ENCODE measurements at places on chromosomes 4 and X.

DNA sequence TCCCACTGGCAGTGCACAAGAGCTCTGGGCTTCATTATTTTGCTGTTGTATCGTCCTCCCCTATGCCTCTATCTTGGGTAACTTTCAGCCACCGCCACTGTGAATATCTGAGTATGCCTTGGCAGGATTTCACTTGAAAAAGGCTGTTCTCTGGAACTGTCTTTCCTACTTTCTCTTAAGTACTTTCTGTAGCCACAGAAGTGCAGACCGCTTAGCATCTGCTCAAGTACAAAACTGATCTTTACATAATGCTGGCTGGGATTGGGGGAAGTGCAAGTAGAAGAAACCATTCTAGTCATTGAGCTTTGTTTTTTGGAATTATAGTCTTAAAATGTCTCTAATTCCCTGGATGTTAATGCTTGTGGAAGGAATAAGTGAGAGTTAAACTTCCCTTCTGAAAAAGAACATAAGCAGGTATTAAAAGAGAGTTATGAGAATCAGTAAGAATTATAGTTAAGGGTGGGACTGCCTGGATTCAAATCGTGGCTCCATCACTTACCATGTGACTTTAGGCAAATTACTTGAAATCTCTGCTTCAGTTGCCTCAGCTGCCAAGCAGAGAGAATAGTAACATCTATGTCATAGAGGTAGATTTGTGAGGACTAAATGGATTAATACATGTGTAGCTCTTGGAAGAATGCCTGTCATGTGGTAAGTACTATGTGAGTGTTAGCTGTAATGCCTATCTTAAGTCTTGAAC lies 77.5 kb downstream of the MID1IP1 start:
- DNase-seq = peak; percentile 32

GRCh38 chrX:45811326-45811725 lies 610.6 kb upstream of the DIPK2B start:
- no peak for DNase-seq

DNA sequence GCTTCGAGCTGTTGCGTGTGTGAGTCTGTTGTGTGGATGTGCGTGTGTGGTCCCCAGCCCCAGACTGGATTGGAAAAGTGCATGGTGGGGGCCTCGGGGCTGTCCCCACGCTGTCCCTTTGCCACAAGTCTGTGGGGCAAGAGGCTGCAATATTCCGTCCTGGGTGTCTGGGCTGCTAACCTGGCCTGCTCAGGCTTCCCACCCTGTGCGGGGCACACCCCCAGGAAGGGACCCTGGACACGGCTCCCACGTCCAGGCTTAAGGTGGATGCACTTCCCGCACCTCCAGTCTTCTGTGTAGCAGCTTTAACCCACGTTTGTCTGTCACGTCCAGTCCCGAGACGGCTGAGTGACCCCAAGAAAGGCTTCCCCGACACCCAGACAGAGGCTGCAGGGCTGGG lies 8.4 kb downstream of the SLC6A8 start:
- no peak for DNase-seq

- no peak for DNase-seq
These were observed at the start of gene ITGB1BP2 for GRCh38 chrX:71301195-71301924. Gene ITGB1BP2, plus strand, starts transcription at chrX:71301750. Its CDS starts 57 bp downstream, at chrX:71301807.

GRCh38 chr4:122914938-122915337 lies 7.5 kb downstream of the NUDT6 start:
- no peak for DNase-seq

All from RPMI8226 (cell line).